ENCODE measurements at places on chromosomes 2 and 18.

GRCh38 chr2:263774-264492 is at the start of gene SH3YL1:
Gene SH3YL1 (minus strand): TSS chr2:264032. CDS start chr2:263984, 48 bp downstream.
- no peak for DNase-seq

GRCh38 chr2:27407798-27408491 is 1.4 kb downstream of the PPM1G start:
- DNase-seq: peak; percentile 46

DNA sequence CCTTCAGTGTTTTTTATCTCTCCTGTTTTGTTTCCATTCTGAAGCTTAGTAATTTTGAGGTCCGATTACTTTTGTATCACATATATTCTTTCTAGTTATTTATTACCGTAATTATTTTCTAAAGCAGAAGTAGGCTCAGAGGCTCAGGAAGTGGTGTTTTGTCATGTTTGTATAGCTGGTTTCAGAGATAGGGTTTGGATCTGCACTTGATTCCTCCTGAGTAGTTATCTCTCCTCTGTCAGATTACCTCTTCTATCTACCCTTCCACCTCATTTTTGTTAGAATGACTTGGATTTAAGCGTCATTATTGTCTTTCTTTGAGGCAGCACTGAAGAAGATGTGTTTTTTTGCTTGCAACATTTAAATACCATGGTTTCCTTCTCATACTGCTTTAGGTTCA is 95.4 kb downstream of the MTA3 start:
- peak; percentile 83 for DNase-seq

- no peak for DNase-seq
Measured at GRCh38 chr2:121088251-121089165, 196.5 kb downstream of the TFCP2L1 start.

DNA sequence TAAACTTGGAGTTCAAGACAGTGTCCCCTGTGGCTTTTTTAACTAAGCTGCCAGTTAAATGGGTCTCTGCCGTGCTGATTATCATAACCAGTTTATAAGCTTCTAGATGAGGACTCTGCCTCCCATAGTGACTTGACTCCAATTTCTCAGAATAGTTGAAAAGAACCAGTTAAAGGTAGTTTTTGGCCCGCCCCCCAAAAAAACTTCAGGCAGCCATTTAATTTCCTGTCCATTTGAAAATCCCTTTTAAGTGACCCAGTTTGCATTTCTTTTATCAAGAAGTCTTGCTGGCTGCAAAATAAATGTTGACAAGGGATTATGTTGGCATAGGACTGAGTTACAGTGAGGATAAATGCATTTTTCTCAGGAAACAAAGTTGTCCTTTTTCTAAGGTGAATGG is 2.3 kb downstream of the SLC20A1 start:
- no peak for DNase-seq

DNA sequence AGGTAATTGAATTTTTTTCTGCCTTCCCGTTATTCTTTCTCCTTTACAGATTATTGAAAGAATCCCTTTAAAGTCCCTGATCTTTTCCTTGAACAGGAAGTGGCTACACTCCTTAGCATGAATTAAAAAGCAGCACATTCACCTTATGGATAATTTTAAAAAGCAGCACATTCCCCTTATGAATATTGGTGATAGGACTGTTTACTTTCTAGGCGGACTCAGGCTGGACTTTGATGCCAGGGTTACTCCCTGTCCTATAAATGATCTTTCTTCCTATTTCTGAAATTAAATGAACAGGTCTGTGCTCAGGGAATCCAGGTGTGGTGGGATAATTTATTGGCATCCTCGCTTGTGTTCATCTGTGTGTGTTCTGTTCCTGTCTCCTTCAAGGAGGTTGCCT is 226.0 kb downstream of the DCDC2C start:
- no peak for DNase-seq

GRCh38 chr2:115011721-115012120 is 569.3 kb downstream of the DPP10 start:
- DNase-seq: no peak

DNA sequence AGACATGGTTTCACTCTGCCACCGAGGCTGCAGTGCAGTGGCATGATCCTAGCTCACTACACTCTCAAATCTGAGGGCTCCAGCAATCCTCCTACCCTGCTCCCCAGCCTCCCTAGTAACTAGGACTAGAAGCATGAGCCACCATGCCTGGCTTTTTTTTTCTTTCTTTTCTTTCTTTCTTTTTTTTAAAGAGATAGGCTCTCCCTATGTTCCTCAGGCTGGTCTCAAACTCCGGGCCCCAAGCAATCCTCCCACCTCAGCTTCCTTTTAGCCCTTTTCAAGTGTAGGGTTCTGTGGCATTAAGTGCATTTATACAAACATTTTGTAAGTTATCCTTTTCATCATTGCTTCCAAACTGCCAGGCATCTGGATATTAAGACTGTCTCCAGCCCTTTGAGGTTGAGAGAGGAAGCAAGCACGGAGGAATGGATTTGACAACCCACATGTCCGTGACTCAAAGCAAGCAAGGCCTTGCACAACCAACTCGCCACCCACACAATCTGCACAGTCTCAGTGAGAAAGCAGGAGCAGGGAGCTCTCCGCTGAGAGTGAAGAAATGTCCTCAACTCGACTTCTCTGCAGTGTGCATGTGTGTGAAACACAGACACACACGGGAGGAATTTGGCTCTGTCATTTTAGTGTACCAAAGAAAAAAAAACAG is 65.6 kb downstream of the ATP8B1 start:
- peak; percentile 90 for DNase-seq

GRCh38 chr18:41170346-41170745 is 784.7 kb upstream of the PIK3C3 start:
- no peak for DNase-seq

GRCh38 chr2:54247115-54247514 is 8.9 kb downstream of the TSPYL6 start:
- DNase-seq: no peak

DNA sequence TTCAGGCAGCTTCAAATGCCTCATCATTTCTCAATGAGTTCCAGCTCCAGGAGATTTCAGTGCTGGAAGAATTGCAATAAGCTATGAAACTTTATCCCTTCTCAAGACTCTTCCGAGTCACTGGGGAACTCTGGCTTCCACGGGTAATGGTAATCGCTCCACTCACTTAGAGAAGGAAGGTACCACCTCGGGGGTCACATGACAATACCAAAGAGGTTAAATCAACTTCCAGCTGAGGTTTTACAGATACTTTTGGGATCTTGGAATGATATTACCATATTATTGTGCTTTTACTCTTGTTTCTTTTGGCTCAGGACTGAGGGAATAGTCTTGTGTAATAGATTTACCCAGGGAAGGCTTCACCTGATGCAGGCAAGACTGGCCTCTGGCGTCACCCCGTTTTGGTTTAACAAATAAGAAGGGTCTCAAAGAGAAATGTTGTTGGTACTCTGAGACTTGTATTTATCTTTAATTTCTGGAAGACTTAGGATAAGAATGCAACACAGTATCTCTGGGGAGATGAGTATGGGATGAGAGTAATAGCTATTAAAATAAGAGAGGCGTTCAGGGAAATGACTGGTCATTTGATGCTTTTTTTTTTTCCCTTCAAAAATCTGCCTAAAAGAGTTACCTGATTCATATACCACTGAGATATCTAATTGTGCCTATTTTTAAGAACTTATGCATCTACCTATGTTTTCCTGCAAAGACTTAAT is 316.9 kb upstream of the ZEB2 start:
- DNase-seq: no peak

DNA sequence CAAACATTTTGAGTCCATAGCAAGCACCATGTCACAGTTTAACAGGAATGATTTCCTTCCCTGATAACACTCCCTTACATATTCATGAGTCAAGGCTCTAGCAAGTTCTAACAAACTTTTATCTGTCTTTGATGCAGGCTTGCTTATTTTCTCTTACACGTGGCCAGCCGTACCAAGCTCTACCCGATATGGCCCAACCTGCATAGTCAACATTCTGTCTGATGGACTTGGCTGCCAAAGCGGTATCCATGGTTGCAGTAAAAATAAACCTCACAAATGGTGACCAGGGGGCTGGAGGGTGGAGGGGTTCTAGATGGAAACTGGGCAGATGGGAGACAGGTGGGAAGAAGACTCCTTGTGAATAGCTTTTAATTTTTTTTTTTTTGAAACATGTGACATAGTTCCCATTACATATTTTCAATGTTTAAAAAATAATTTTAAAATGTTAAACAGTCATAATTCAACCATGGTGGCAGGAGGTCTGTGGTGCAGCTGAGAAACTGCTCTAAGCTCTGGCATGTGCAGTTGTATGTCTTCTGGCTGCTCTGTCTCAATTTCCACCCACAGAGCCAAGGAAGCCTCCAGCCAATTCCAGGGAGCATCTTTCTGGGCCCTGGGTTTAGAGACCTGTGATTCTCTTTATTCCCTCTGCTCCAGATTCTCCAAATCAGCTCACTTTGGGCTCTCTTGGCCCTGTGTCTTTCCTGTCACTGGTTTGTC is 20.7 kb upstream of the CXCR1 start:
- DNase-seq: no peak

DNA sequence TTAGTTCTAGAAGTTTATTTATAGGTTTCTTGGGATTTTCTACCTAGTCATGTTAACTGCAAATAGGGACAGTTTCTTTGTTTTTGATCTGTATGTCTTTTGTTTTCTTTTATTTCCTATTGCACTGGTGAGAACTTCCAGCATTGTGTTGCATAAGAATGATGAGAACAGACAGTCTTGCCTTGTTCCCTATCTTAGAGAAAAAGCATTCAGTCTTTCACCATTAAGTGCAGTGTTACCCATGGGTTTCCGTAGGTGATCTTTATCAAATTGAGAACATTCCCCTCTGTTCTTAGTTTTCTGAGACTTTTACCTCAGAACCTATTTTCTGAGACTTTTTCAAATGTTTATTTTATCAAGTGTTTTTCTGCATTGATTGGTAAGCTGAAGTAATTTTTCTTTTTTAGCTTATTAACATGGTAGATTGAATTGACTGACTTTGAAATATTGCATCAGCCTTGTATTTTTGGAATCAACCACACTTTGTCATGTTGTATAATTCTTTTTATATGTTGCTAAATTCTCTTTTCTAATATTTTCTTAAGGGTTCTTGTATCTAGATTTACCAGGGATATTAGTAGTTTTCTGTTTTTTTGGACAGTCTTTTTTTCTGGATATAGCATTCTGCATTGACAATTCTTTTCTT is 17.2 kb downstream of the MFSD6 start:
- DNase-seq: peak; percentile 17

DNA sequence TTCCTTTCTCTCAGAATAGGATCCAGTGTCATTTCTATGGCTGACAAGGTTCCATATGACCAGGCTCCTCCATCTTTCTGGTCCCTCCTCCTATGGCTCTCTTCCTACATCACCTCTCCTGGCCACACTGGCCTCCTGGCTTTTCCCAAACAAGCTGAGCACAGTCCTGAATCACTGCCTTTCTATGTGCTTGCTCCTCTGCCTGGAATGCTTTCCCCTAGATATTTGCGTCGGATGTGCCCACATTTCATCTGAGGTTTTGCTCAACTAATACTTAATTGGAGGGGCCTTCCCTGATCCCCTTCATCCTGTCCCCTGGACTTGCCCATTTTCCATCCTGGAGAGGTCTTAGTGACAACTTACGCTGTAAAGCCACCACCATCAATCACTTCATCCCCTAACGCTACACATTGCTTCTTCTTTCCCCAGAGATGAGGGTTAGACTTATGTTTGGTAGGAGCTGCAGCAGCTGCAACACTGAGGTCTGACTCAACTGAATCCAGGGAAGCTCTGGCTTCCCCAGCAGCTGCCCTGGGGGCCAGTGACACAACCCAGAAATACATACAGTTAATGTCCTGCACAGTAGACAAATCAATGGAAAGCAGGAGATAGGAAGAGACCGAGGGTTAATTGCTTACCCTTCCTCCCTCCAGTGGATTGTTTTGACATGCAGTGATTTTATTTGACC is 42.9 kb downstream of the QPCT start:
- DNase-seq: no peak

- no peak for DNase-seq
Measured at GRCh38 chr2:120250640-120251039, 2.0 kb upstream of the RALB start.

DNA sequence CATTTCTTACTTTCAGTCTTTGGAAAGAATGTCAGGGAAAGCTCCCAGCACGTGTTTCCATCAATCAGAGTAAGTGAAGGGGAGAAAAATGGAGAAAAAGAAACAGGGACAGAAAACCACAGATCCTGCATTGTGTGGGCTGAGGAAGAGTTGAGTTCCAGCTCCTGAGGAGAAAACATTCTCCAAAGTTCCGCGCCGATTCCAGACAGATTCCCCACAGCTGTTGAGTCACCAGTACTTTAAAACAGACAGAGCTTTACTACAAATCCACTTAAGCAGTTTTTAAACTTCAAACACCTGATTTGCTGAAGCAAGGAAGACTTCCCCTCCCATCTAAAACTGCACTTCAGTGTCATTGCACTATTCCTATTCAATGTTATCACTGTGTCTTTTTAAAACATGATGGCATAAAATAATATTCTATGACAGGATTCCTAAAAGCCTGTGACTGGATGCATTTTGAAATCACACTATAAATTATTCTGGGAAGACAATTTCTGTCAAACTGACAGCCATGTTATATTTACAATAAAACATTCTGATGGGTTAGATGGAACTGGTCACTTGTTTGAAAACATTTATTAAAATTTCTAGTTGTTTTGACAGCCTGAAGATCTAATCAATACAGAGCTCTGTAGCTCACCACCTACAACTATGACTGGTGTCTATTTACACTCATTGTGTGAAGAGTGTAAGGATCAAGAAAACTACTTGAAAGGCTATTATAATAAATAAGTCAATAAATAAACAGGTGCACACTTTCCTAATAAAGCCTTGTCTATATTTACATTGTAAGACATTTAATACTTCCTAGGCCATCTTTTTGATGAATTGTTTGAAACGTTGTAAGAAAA is 40.9 kb downstream of the TCF4 start:
- DNase-seq: no peak

DNA sequence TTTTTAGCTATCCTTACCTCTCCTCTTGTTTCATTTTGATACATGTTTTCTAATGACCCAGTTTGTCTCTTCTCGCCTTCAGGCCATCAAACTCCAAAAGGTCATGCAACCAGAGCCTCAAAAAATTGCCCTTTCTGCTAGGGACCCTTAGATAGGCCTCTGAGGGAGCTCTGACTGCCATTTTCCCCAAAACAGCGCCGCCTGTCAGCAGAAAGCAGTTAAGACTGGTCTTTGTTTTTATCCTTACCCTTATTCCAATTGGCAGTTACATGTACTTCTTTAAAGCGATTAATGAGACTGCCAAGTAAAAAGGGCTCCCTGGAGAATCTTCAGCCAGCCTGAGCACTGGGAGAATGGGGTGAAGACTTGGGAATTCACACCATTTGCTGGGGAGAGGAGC is 55.1 kb upstream of the RIT2 start:
- no peak for DNase-seq

DNA sequence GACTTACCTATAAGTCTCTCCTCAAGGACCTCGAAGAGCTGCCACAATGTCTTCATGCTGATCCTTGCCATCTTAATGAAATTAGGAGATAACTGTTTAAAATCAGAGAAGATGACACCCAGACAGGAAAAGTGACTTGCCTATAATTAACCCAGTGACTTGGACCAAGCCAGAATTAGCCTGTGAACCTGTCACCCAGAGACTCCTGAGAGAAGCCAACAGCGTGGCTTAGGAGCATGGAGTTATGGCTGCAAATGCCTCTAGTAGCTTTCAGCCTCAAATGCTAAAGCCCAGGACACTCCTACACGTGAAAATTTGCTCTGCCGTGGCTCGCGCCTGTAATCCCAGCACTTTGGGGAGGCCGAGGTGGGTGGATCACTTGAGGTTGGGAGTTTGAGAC is 104.2 kb downstream of the GBX2 start:
- DNase-seq: no peak
